ENCODE measurements at places on chromosomes 7 and 10.

DNA sequence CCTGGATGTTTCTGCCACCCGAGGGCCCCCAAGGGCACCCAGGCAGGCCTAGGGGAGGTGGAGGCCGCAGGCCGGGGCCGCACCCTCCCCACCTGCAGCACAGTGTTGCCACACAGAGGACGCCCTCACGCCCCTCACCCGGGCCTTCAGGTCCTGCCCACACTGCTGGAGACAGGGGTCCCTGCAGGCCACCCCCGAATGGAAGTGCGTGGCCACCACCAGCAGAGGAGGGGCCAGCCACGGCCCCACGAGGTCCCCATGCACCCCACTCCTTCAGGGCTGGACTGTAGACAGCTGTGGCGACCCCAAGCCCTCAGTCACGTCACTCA is 35.4 kb downstream of the ADAP1 start:
- DNase-seq, result no peak

- DNase-seq, result no peak
Measured at GRCh38 chr7:141562036-141562435, 10.8 kb downstream of the AGK start.

DNA sequence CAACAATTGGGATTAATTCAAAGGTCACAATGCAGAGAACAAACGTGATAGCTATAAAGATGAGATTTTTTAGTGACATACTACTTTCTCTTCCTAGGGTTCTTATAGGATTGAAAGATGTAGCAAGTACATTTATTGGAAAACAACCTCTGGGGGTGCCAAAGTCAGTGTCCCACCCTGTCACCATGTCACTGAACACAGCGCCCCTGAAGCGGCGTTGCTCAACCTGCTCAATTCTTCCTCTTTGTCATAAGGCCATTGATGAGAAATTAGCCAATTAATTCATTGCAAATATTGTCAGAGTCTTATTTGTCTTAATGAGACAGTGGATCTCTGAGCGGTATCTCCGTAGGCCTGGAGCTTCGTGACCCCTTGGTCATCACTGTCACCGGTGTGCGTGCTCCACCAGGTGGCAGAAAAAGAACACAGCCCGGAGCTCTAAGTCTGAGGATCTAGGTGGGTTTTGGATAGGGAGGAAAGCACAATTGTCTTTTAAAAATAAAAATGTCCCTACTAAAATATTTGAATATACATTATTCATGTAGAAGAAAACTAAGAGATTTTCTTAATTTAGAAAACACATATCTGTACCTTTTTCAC is 362.6 kb downstream of the PAXIP1 start:
- DNase-seq, result no peak

DNA sequence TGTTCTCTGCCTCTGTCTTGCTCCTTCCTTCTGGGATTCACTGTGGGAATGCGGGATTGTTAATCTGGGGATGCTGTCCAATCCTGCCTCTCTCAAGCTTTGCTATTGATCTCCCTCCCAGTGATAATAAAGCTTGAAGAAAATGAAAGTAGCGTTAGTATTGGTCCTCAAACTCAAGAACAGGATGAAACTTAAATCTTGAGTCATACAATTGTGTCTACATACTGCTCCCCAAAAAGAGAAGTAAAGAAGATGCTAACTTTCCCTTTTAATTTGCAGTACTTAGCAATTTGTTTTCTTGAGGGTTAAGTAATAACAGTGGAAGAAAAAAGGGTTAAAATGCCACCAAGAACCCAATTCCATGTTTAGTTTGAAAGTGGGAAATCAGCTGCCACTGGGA is 13.6 kb downstream of the CFTR start:
- DNase-seq, result no peak

- DNase-seq, result no peak
Measured at GRCh38 chr7:128221929-128222403, 19.1 kb upstream of the LEP start.

DNA sequence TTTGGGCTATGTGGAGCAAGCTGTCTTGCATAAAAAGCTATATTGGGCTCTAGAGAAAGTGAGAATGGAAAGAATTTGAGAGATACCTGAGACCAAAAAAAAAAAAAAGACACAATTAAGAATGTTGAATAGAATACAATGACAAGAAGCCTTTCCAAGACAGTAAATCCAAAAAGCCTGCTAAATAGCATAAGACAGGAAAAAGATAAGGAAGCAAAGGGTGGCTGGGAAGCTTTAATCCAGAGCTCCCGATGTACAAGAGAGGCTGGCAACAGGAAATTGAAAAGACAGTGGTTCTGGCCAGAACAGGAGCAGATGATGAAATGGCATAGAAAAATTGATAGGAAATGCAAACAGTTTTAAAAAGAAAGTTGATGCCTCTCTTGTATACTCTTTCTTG is 174.9 kb downstream of the CACNA2D1 start:
- no peak for DNase-seq
